COLO829 (cell line): ENCODE measurements at places on chromosomes 4 and X.
A peak's percentile ranks its signal among the peaks of the same experiment; 100 is the strongest.

GRCh38 chrX:64198036-64198435 lies 7.5 kb downstream of the AMER1 start:
- DNase-seq, result no peak

- DNase-seq, result no peak
These were observed 21.5 kb upstream of the CLDN24 start for GRCh38 chr4:183343730-183344129.

GRCh38 chr4:2617955-2618354 lies 81.5 kb downstream of the FAM193A start:
- DNase-seq, result no peak

DNA sequence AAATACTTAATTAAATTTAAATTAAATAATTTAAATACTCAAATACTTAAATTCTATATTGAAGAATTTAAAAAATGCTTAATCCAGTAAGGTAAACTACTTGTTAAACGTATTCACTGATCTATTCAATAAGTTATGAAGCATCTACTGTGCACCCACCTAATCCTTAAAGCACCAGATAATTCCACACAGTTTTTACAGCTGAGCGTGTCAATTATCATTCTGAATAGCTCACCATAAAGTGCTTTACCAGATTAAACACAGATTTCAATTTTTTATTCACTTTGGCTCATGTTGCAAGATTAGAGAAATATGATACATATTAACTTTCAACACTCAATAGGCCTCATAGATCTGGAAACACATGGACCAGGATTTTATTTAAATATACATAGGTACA lies 79.2 kb upstream of the DDIT4L start:
- DNase-seq, result no peak

DNA sequence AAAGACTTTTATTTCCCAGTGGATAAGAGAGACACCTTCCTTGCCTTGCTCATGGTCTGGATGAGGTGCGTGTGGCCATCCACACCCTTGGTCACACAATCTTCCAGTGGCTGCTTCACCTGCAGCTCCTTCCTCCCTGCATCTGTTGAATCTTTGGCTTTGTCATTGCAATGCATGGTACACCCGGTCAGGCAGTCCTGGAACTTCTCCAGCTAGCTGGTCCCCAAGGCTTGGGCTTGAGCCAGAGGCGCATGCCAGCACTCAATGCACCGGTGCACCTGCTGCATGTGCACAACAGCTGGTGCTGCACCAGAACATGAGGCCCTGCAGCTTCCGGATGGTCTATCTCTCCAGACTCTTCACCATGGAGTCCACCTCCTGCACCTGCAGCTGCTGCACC lies 31.7 kb downstream of the SCML1 start:
- DNase-seq, result no peak

DNA sequence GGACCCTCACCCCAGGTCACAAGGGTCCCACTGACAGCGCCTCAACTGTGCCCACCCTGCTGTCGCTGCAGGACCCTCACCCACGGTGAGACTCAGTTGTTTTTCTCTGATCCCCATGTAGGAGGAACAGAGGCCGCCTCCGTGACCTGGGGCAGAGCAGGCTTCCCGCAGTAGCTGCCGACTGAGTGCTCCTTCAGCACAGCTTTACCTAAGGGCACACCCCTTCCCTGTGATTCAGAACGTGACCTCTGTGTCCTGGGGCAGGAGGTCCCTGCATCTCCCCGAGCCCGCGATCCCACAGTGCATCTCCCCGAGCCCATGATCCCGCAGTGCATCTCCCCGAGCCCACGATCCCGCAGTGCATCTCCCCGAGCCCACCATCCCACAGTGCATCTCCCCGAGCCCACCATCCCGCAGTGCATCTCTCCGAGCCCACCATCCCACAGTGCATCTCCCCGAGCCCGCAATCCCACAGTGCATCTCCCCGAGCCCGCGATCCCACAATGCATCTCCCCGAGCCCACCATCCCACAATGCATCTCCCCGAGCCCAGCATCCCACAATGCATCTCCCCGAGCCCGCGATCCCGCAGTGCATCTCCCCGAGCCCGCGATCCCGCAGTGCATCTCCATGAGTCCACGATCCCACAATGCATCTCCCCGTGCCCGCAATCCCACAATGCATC lies 23.6 kb downstream of the PPP2R3B start:
- DNase-seq, result no peak

DNA sequence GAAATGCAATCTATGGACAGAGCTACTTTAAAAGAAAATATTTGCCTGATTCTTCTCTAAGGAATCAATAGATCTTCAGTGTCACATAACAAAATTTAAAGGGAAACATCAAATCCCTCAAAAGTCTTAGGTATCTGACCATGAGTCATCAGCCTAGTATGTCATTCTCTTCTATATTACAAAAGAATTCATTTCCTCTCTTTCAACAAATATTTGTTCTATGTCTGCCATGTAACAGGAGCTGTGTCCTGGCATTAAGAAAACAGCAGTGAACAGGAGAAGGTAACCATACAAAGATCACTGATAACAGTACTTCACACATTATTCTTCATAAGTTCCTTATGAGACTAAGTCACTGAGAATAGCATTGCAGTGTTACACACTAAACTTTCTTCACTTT lies 243.6 kb upstream of the DKK2 start:
- peak; percentile 10 for DNase-seq

DNA sequence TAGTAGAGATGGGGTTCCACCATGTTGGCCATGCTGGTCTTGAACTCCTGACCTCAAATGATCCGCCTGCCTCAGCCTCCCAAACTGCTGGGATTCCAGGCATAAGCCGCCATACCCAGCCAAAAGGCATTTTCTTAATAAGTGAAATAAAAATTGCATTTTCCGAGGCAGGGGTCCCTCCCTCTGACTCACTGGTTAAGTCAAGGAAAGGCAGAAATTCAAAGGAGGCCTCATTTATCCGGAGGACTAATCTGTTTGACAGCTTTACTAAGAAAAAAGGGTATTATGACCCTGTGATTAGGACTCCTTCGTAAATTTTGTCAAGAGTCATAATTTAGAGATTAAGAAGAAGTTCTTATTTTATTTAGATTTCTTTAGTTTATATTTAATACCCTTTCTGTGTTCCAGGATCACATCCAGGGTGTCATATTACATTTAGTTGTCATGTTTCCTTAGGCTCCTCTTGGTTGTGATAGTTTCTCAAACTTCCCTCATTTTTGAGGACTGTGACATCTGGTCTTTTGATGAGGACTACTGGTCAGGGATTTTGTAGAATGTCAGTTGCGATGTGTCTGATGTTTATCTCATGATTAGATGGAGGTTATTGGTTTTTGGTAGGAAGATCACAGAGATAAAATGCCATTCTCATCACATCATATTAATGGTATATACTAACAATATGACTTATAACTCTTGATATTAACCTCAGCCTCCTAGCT lies 753.7 kb upstream of the AMOT start:
- DNase-seq, result no peak

DNA sequence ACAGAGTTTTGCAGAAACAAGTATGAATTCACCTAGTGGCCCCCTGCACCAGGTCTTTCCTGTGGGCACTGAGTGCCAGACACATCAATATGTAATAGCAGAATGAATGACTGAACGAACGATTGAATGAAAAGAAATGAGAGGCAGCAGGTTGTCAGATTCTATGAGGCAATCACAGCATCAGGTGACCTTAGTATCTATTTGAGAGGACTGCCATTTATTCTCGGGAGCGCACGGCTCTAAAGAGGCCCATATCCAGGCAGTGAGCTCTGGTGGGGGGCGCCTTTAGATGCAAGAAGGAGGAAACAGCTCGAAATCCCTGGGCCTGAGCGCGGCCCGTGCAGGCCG lies 528 bp upstream of the SLC25A4 start:
- DNase-seq, result no peak

DNA sequence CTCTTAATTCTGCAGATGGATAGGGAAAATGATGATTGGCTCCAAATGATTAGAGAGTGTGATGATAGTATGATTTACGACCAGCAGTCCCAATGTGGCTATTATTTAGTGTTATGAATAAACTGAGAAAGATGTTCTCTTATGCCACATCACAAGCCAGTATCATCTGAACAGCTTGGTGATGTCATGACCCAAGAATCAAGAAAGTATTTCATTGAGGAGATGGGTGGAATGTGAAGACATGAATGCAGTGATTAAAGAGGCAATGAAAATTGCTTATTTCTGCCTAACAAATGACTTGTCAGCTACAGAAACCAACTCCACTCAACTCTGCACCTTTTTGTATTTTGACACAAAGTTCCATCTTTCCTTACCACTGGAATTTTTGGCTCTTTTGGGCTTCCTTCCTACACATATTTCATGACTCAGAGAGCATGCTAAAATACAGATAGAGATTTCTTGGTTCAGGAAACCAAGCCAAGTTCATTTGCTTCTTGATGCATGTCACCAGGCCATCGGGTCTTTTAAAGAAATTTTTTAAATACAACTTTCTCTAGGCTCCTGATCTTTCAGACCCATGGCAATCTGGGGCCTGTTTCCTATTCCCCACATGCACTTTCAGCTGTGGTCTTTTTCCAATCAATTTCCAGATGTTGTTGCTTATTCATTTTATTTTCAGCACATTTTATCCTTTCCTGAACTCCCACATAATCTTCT lies 174.2 kb downstream of the HHIP start:
- peak; percentile 38 for DNase-seq

DNA sequence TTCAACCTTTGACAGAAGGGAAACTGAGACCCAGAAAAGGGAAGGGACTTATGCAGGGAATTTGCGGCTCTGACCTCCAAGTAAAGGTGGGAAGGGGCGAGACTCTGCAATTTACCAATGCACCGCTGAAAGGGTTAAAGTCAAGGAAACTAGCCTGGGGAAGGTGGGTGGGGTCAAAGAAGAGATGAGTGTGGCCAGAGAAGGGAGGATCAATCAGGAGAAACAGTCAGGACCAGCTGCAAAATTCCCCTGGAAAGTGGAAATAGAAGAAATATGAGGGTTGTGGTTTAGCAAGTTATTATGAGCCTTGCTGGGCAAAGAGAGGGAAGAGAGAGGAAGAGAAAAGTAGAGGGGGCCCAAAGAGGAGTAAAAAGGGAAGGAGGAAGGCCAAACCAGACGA lies 30.5 kb downstream of the STARD8 start:
- no peak for DNase-seq

DNA sequence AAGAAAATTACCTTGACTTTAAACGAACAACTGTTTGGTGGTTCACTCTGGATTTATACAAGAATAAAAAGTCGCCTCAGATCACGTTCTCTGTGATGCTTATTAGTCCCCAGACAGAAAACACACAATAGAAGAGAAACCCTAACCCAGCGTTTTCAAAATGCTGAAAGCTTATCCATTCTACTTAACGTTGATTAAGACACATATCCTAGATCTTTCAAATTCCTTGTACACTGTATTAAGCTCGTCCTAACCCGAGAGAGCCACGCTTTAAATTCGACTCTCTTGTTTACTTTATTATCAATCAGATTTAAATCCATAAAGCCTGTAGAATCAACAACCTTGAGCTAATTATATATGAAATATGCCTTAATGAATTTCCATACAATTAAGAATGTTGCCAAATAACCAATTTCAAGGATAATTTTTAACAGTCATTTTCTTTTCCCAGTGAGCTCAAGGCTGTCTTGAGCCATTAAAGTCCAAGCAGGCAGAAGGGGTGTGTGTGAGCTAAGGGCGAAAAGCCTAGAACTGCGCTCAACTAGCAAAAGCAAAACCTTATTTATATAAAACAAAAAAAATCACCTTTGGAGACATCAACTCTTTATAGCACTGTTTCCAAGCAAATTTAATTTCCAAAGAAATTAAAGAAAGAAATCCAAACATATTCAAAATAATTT lies 981 bp upstream of the PITX2 start:
- DNase-seq, result no peak

DNA sequence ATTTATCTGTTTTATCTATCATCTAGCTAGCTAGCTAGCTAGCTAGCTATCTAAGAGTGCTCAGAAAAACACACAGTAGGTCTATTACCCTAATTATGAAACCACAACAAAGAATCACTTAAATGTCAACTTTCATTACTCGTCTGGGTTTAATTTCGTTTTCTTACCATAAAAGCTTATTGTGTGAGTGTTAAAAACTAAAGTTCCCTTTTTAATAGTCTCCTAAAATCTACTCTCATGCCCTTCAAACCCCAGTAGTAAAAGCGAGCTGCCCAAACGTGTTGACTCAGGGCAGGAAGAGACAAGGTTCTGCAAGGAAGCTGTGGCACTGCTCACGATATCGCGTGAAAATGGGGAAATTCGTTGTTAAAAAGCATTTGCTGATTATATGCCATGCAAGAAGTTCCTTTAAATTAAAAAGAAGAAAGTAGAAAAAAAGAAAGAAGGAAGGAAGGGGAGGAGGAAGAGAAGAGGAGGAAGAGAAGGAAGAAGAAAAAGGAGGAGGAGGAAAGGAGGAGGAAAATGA lies 595 bp downstream of the MBNL3 start:
- DNase-seq, result no peak

DNA sequence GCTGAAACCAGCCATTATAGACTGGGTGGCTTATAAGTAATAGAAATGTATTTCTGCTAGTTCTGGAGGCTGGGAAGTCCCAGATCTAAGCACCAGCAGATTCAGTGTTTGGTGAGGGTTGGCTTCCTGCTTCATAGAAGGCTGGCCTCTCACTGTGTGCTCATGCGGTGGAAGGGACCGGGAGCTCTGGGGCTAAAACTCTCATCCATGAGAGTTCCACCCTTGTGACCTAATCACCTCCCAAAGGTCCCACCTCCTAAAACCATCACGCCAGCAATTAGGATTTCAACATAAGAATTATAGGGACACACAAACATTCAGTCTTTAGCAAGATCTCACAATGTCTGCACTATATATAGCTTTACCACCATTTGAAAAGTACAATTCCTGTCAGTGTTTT lies 215.2 kb downstream of the CBR4 start:
- no peak for DNase-seq

- DNase-seq, result peak; percentile 18
These were observed 1.7 kb downstream of the CNOT6L start for GRCh38 chr4:77817304-77818072.

- DNase-seq, result no peak
These were observed 255.4 kb downstream of the TLL1 start for GRCh38 chr4:166128403-166128802.

DNA sequence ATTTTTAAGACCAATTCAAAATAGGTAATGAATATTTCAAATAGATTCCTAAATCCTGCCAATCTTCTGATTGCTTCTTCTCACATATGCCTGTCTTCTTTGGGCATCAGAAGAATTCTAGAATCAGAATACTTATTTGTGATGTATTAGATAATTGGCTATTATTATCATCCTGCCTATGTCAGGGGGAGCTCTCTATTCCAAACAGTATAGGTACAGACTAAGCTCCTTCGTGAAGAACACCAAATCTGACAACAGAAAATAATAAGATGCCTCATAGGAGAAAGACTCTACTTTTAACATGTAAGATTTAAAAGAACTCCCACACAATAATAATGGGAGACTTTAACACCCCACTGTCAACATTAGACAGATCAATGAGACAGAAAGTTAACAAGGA lies at the start of gene IQCM:
IQCM (minus strand) TSS at position 101 of the 400 bp plus-strand sequence. CDS start 73,152 bp downstream, outside the sequence.
- no peak for DNase-seq
